ENCODE measurements at places on chromosomes 5 and 9. TPM values are rescaled to one million over a fixed set of nuclear protein-coding genes. Genes with fewer than 3 reads are reported as not detected.

Gene CLINT1
- total RNA-seq = 79.6 TPM

Gene CDH9
- not detected for total RNA-seq

Gene ABHD17B
- total RNA-seq = 16.7 TPM

Gene SCGB3A2
- not detected for total RNA-seq

Gene PAX5
- not detected for total RNA-seq

Gene PKD2L2
- total RNA-seq = not detected

Gene IFNA21
- total RNA-seq = not detected

Gene FGFR4
- total RNA-seq = 3.8 TPM

- DNase-seq = peak; percentile 59
- no peaks in the 10 kb centered on the region for H3K27me3 ChIP-seq
- no peak overlapping the region for H3K4me3 ChIP-seq
- no peaks in the 10 kb centered on the region for H3K36me3 ChIP-seq
- no peak overlapping the region for H3K27ac ChIP-seq
Observed at GRCh38 chr5:140977003-140977402, 10.7 kb downstream of the PCDHAC2 start.

- H3K27ac ChIP-seq = no peak overlapping the region
- no peaks in the 10 kb centered on the region for H3K36me3 ChIP-seq
- H3K4me3 ChIP-seq = peak overlapping the region; percentile 28
- H3K4me1 ChIP-seq = no peaks in the 10 kb centered on the region
Observed at GRCh38 chr5:36690041-36690961, 83.9 kb downstream of the SLC1A3 start.

- no peaks in the 10 kb centered on the region for H3K27me3 ChIP-seq
- no peak overlapping the region for H3K4me3 ChIP-seq
- H3K36me3 ChIP-seq = no peaks in the 10 kb centered on the region
Observed at GRCh38 chr9:99431103-99431502, 209.0 kb downstream of the SEC61B start.

- no peaks in the 10 kb centered on the region for H3K27me3 ChIP-seq
- H3K36me3 ChIP-seq = no peaks in the 10 kb centered on the region
- no peak overlapping the region for H3K27ac ChIP-seq
- peaks cover 5% of the 10 kb centered on the region for H3K4me1 ChIP-seq
Observed at GRCh38 chr5:119217183-119217582, 138.6 kb upstream of the TNFAIP8 start.

- no peak for DNase-seq
- H3K4me1 ChIP-seq = no peaks in the 10 kb centered on the region
- no peak overlapping the region for H3K4me3 ChIP-seq
- H3K36me3 ChIP-seq = no peaks in the 10 kb centered on the region
- no peaks in the 10 kb centered on the region for H3K27me3 ChIP-seq
Observed at GRCh38 chr5:61082516-61083280, 79.6 kb downstream of the SMIM15 start.

DNA sequence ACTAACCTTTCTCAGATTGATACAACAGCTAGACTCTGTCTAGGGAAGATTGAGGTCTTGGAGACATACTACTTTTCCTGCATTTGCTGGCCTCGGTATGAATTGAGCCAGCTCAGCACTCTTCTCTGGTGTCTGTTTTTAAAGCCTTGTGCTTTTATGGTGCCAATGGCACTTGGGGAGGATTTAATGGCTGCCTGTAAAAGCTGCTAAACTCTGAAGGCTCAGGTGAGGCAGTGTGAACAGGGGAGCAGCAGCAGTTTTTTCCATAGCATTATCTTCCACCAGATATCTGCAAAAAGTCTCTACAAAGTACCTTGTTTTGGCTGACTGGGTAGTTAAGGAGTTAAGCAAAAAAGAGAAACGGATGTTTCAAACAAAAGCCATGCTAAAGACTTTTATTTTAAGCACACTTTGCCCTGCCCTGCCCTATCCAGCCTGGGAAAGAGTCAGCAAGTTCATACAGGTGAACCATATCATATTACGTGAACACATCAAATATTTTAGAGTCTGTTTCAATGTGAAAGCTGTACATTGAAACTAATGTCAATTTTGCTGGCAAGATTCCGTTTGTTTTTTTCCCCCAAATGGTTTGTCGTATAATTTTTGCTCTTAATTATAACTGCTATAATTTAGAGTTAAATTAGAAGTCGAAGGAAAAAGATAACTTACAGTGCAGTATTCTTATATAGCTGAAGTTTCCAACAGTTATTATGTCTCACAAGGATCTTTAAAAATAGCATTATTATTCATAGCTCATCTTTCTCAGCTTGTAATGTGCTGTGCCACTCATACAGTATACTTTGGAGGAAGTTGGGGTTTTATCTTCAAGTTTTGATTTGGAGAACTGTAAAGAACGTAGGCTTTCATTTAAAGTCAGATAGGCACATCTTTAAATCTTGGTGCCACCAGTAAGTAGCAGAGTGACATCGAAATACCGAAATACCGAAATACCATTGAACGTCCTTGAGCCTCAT lies 424.1 kb upstream of the CD180 start:
- DNase-seq = no peak
- H3K27me3 ChIP-seq = no peaks in the 10 kb centered on the region
- H3K4me1 ChIP-seq = no peaks in the 10 kb centered on the region
- no peak overlapping the region for H3K4me3 ChIP-seq
- no peaks in the 10 kb centered on the region for H3K36me3 ChIP-seq
- H3K27ac ChIP-seq = no peak overlapping the region

All from endothelial cell of umbilical vein (primary cell).